RCC 7860 (cell line): ENCODE measurements at places on chromosomes 5 and 9.
A peak's percentile ranks its signal among the peaks of the same experiment; 100 is the strongest.

DNA sequence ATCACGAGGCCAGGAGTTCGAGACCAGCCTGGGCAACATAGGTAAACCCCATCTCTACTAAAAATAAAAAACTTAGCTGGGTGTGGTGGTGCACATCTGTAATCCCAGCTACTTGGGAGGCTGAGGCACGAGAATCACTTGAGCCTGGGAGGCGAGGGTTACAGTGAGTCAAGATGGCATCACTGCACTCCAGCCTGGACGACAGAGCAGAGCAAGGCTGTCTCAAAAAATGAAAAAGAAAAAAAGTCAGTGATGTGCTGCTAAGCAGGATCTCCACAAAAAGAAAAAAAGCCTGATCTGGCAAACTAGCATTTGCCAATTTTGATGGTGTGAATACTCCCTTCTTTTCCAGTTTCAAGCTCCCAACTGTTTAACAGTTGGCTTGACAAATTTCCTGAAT is 21.9 kb downstream of the F2R start:
- no peak for DNase-seq

DNA sequence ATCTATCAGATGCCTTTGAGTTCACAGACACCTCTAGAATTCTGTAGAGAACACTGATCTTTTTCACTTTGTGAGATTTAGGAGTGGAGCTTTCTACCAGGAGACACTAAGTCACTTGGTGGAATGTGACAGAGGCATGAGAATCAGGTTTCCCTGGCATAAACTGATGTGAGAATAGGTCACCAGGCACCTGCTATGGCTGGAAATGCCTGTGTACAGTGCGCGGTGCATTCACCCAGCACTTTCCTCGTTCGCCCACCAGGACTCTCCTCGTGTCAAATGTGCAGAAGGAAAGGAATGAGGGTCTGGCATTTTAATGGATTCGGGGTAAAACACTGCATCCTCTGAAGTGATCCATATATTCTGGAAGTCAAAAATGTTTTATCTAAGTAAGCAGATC is 281.8 kb upstream of the TUT7 start:
- DNase-seq = no peak

DNA sequence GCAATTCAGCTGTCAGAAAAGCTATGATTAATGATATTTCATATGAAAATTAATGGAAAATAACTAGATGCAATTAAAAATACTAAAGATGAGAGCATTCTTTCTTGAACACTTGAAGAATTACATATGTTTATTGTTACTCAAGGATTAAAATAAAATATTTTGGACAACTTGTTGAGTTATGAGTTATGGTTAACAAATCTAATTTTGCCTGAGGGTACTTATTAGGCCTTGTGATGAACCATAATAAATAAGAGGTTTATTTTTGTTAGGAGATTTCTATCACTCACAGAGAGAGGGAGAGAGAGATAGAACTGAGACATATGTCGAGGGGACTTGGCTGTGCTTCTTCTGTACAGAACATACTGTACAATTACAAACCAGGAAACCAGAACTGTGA is 183.7 kb downstream of the ISL1 start:
- DNase-seq = no peak

DNA sequence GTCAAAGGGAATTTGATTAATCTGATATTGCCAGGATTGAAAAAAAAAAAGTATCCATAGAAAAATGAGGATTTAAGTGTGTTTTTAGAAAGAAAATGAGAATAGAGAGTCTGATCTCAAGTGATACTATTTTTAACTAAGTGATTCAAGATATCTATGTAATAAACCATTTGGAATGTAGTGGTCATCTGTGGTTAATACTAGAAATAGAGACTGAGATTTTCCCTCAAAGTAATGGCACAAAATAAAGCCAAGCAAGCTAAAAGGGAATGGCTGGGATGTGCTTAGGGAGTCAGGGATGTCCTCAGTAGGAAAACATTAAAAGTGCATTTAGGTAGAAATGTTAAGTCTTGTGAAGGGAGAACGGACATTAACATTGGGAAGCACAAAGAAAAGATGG is 90.6 kb downstream of the FBXO4 start:
- DNase-seq = no peak

- no peak for DNase-seq
Measured at GRCh38 chr5:167514461-167514860, 777.0 kb upstream of the WWC1 start.

DNA sequence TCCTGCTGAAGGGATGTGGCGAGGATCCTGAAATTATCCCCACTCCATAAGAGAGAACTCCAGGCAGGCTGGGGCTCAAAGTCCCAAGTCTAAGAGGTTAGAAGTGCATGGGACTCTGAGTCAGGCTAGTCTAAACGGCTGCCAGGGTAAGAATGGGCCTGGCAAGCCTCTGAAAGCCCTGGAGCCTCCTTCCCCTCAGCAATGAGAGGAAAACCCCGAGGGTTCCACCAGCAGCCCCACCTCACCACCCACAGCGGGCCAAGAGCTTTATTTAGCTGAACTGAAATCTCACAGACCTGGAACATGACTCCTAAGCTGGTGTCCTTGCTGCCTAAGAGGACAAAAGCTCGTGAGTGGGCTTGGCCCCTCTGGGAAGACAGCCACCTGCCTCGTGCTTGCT is 135.5 kb downstream of the SEC61B start:
- no peak for DNase-seq

- DNase-seq = peak; percentile 95
Measured at GRCh38 chr5:143004361-143005145, 234.4 kb downstream of the ARHGAP26 start.

GRCh38 chr5:151738125-151738848 is 20.1 kb downstream of the ATOX1 start:
- no peak for DNase-seq

GRCh38 chr5:94890907-94891306 is 272.4 kb downstream of the SLF1 start:
- DNase-seq = no peak
